Left colon (tissue), 2 donors: ENCODE measurements at places on chromosomes 12 and 14. TPM values are rescaled to one million over a fixed set of nuclear protein-coding genes. Genes with fewer than 3 reads are reported as not detected.

The TAS2R13 gene
- 1.9 TPM for total RNA-seq

The GUCY2C gene
- 82.8 TPM for total RNA-seq

The MMP14 gene
- total RNA-seq = 83.0 TPM

The PRMT5 gene
- total RNA-seq = 40.5 TPM

The USP5 gene
- 81.4 TPM for total RNA-seq

The OLR1 gene
- not detected for total RNA-seq

The EIF2S3B gene
- total RNA-seq = 2.1 TPM

The CDCA4 gene
- 5.2 TPM for total RNA-seq

The GCN1 gene
- total RNA-seq = 61.3 TPM

The ZNF891 gene
- total RNA-seq = 1.6 TPM

The PKP2 gene
- total RNA-seq = 117 TPM

The TTC6 gene
- total RNA-seq = 5.5 TPM

The ADGRD1 gene
- total RNA-seq = 4.0 TPM
